Hepatic stellate cell (primary cell): ENCODE measurements at places on chromosomes 7 and 10.

DNA sequence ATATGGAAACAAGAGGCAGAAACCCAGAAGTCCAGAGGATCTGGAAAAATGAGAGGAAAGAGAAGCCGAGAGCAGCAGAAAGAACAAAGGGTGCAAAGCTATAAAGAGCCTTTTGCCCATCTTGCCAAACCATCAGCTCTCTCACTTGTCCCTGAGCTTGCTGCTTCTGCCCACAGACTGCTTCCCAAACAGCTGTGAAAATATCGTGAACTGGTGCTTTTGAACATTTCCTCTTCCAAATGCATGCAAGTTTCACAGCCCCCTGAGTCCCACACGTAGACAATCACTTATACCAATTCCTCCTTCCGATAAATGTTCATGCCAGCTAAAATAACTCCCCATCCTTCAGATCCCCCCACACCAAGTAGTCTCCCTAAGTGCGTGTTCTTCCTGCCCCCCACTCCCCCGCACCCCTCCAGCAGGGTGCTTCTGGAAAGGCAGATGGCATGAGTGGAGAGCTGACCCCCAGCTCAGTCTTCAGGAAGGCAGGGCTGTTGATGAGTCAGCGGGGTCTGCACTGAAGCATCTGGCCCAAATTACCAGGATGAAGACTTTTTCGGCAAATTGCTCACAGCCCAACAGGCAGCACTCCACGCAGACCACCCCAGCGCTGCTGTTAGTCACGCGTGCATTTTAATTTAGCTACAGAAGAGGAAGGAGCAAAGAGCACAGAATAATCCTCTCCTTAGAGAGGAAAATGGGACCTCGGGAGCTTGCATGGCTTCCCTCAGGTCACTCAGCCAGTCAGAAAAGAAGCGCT is 76.1 kb upstream of the KCNMA1 start:
- no peak for DNase-seq

GRCh38 chr7:157523766-157524421 is 187.1 kb downstream of the DNAJB6 start:
- DNase-seq: no peak

GRCh38 chr7:81187753-81188152 is 268.9 kb upstream of the SEMA3C start:
- DNase-seq: no peak

DNA sequence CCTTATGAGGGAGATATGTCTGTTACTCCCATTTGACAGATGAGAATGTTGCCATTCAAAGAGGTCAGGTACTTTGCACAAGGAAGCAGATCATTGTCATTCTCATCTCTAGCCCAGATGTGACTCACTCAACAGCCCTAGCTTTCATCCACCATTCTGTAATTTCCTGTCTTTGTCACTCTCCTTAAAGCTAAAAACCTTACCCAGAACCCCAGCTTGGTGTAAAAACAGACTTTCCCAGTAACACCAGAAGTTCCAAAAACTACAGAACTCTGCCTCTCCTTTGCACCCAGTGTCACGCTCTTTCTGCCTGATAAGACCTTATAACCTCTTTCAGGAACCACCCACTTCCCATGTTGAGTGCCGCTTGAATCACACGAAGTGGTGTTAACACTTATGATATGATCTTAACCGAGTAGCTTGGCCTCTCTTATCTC is 89.1 kb upstream of the SP4 start:
- DNase-seq: no peak

DNA sequence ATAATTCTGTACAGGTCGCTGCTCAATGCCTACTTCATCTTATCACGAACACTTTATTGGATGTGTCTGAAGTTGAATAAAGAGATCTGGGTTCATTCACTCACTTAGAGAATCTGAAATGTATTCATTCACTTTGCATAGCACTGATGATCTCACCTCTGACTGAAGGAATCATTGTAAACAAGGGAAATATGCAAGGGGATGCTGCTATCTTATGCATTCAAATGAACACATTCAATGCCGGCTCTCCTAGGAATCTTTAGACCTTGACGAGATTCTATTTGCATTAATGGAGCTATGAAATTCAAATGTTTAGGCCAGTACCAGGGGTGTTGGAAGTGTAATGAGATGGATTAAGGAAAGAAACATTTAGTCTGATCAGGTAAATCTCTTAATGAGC is 200.6 kb upstream of the COBL start:
- no peak for DNase-seq

- DNase-seq: no peak
These were observed 68.5 kb downstream of the EZH2 start for GRCh38 chr7:148815612-148816011.

DNA sequence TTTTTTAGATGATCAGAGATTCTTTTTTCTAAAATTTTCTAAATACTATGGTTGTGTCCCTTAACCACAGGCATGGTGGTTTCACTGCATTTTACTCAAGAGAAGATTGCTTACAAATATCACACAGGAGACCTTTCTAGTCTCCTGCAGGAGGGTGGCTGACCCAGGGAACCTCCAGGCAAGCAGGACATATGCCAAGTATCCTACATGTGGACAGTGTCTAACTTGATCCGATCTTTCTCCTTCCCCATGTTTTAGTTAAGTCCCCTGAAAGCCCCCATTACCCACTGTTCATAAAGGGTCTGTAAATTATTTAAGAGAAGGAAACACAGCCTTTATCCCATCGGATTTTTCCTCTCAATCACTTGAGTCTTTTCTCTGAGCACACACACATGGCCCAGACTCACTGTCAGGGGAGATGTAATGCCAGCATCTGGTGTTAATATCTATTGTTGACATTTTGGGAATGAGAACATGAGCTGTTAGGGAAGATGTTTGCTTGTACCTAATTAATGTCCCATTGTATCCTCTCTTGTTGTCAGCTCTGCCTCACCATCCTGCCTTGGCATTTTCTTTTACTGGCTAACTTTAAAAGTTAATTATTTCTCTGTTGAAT is 755.2 kb downstream of the AUTS2 start:
- DNase-seq: no peak

GRCh38 chr10:24751716-24752115 is 28.0 kb upstream of the ARHGAP21 start:
- no peak for DNase-seq

GRCh38 chr10:32163762-32164148 is 107.5 kb upstream of the KIF5B start:
- no peak for DNase-seq

- no peak for DNase-seq
These were observed 162.9 kb upstream of the TCERG1L start for GRCh38 chr10:131474416-131474815.

- DNase-seq: no peak
These were observed 1443.0 kb upstream of the LRRTM3 start for GRCh38 chr10:65482848-65483247.

- no peak for DNase-seq
These were observed 237.8 kb downstream of the SEMA3D start for GRCh38 chr7:84949067-84949466.

- DNase-seq: no peak
These were observed 421.5 kb upstream of the LRRN3 start for GRCh38 chr7:110669410-110669809.

- no peak for DNase-seq
These were observed 40.0 kb downstream of the CNNM1 start for GRCh38 chr10:99369126-99369525.

GRCh38 chr7:94567396-94567795 is 57.8 kb downstream of the CASD1 start:
- no peak for DNase-seq

GRCh38 chr7:17489961-17490360 is 191.5 kb downstream of the AHR start:
- no peak for DNase-seq

DNA sequence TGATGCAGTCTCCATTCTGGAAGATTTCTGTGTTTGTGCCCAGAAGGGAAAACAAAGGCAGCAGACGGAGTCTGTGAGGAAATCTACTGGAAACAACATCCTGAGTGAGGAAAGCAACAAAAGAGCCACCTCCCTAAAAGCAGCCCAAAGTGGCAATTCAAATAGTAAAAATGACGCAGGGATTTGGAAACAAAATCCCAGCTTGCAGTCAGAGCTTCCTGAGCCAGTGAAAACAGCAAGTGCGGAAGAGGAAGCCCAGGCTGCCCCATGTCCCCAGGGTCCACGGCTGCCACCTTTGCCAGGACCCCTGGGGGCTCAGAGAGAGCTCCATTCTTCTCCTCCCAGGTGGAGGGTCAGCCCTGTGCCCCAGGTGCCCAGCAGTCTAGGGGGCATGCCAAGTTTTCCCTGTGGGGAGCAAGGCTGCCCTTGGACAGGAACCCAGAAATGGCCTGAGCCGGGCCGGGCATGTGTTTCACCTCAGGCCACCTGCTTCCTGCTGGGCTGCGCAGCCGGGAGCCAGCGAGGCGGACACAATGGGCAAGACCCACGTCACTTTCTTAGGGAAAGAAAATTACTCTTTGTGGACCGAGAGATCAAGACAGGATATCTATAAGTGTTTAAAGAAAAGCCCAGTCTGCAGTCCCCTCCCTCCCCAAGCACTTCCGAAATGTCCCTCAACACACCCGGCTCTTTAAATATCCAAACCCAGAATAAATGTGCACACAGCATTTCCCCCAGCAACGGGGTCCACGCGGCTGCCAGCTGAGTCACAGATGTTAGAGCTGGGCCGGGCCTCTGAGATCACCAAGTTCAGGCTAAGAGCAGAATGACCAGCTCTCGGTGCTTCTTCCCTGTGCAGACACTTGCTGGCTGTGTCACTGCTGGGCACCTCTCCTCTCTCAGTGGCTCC is 231.1 kb downstream of the ARHGAP12 start:
- DNase-seq: peak; percentile 66

- DNase-seq: no peak
These were observed 38.4 kb upstream of the PSAP start for GRCh38 chr10:71889388-71889987.

- no peak for DNase-seq
These were observed 310.4 kb upstream of the ADARB2 start for GRCh38 chr10:2047679-2048078.

GRCh38 chr10:132357286-132358058 is 25.5 kb downstream of the LRRC27 start:
- DNase-seq: no peak

DNA sequence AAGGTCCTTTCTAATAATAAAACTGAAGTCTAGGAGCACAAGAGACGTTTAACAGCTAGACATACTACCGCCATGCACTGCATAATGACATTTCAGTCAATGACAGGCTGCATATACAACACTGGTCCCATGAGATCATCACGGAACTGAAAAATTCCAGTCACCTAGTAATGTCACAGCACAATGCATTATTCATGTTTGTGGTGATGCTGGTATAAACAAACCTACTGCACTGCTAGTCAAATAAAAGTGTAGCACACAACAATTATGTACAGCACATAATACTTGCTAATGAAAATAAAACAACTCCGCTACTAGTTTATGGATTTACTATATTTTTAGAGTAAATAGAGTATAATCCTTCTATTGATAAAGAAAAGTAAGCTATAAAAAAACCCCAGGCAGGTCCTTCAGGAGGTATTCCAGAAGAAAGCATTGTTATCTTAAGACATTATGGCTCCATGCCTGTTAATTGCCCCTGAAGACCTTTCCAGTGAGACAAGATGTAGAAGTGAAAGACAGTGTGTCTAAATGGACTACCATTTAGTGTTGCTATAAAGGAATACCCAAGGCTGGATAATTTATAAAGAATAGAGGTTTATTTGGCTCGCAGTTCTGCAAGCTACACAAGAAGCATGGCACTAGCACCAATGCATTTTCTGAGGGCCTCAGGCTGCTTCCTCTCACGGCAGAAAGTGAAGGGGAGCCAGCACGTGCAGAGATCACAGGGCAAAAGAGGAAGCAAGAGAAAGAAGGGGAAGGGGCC is 47.1 kb downstream of the HIBADH start:
- no peak for DNase-seq

GRCh38 chr7:51369746-51370145 is 53.1 kb upstream of the COBL start:
- DNase-seq: no peak

GRCh38 chr10:67476201-67476600 is 219.8 kb downstream of the CTNNA3 start:
- no peak for DNase-seq

DNA sequence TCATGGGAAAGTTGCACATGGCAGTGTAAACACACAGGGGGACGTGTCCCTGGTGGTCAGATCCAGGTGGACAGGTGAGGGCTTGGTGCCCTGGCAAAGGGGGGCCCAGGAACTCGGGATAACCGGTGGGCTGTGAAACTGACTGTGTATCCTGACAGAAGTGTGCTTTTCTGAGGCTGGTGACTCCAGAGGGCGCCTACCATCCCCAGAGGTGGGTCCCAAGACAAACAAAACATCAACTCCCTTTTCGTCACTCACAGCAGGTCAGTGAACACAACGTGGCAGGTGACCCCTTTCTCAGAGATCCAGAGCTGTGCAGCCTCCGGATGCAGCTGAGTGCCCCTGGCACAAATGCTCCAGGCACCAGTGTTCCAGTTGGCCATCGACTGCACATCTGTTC is 56.0 kb upstream of the DDC start:
- no peak for DNase-seq

DNA sequence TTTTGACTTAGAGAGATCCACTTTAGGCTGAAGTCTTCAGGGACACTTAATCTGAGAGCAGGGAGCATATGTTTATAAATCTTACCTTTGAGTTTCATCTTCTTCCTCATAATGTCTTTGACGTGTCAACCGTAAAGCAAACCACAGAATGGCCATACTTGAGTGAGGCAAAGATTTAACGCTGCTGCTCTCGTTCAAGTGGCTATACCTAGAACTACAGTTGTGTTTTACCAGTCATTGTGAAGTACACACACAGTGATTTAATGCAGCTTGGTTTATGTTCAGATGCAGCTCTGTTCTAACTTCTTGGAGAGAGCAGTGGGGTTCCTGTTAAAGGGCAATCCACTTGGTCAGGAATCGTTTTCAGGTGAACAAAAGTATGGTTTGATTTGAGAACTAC is 39.9 kb upstream of the GOT1 start:
- no peak for DNase-seq

GRCh38 chr10:17062955-17063484 is 66.6 kb downstream of the CUBN start:
- DNase-seq: peak; percentile 34

DNA sequence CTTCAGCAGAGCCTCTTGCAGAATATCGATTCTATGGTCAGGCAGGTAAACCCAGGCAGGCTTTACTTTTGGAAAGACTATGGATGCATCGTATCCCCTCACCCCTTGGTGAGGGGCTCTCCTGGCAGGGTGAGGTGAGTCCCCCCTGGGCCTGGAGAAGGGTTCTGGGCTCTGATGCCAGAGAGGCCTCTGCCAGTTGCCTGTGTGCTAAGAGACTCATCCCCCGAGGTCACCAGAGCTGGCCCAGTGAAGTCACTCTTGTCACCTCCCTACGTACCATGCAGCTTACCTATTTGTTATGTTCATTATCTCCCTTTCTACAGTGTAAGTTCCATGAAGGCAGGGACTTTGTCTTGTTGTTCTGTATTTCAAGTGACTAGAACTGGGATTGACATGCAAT is 51.3 kb downstream of the TSPAN15 start:
- no peak for DNase-seq
